Naive thymus-derived CD4-positive, alpha-beta T cell (primary cell): ENCODE measurements at places on chromosomes 11 and 22. TPM values are rescaled to one million over a fixed set of nuclear protein-coding genes. Genes with fewer than 3 reads are reported as not detected.

Gene SLCO2B1
- 4.3 TPM for total RNA-seq

DNA sequence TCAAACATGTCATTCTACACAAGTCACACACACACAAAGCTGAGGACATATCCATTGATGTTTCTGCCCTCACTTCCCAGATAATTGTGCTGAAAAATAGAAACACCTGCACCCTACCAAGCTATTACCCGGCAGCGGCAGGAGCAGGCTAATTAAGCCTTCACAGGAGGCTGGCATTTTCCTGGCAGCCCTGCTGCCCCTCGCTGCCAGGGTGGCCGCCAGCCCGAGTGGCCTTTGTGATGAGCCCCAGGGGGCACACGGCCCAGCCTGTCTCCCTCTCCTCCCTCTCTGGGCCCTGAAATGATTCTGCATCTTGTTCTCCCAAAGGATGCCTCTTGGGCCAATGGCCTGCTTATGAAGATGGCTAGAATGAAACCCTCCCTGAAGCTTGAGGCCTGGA lies 76.2 kb upstream of the TP53I11 start:
- H3K4me1 ChIP-seq, result no peaks in the 10 kb centered on the region
- no peaks in the 10 kb centered on the region for H3K27me3 ChIP-seq
- no peak for DNase-seq
- no peak overlapping the region for H3K27ac ChIP-seq

Gene PTPRCAP
- 352 and 357 TPM in 2 replicates for total RNA-seq

- DNase-seq, result no peak
- peaks cover 17% of the 10 kb centered on the region for H3K4me1 ChIP-seq
- H3K36me3 ChIP-seq, result no peaks in the 10 kb centered on the region
- no peak within 1 kb of the TSS for H3K27ac ChIP-seq
- H3K27me3 ChIP-seq, result no peaks in the 10 kb centered on the region
- H3K4me3 ChIP-seq, result peak within 1 kb of the TSS; percentile 41
Measured at GRCh38 chr22:50672471-50673230, at the start of gene SHANK3. Gene SHANK3 (plus strand): TSS chr22:50672823.

DNA sequence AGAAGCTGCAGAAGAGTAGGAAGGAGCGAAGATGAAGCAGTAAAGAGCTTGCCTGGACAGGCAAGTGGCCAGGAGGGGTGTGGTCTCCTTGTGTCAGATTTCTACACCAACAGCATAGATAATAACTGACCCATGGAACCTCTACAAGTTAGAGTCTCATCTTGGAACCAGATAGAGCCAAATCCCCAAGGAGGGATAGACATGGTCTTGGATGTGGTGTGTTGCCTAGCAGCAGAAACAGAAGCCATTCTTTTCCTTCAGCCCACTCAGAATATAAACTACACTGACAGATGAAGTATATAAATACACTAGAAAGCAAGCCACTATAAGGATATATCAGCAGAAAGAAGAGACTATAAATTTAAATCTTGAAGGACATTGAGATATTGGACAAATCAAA lies 4.3 kb upstream of the CARD16 start:
- no peaks in the 10 kb centered on the region for H3K4me1 ChIP-seq
- DNase-seq, result no peak
- no peaks in the 10 kb centered on the region for H3K36me3 ChIP-seq

DNA sequence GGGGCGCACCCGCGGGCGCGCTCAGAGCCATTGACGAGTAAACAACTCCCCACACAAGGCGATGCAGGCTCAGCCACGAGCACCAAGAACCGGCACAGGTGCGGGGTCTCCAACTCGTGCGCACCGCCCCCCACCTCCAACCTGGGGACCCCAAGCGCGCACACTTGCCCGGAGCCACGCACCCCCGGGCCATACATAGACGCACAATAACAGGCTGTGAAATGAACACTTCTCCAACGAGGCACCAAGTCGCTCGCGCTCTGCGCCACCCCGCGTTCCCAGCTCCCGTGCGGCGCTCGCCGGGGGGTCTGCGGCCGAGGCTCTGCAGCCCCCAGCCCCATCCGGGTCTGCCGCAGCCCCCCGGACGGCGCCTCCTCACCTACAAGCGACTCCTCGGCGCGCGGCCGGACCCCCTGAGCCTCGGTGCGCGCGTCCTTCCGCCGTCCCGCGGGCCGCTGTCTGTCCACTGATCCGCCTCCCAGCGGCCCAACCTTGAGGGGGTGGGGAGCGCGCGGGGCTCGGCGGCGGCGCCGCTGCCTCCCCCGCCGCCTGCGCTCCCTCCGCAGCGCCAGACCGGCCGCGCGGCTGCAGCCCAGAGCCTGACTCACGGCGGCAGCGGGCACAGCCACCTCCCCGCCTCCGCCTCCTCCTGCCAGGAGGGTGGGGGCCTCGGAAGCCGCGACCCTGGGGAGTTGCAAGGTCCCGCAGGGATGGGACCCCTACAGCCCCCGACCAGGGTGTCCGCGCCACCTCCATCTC lies 1.6 kb downstream of the IFITM10 start:
- H3K27ac ChIP-seq, result no peak overlapping the region
- DNase-seq, result no peak
- no peak overlapping the region for H3K4me3 ChIP-seq
- H3K27me3 ChIP-seq, result no peaks in the 10 kb centered on the region

Gene PRRG4
- not detected for total RNA-seq

DNA sequence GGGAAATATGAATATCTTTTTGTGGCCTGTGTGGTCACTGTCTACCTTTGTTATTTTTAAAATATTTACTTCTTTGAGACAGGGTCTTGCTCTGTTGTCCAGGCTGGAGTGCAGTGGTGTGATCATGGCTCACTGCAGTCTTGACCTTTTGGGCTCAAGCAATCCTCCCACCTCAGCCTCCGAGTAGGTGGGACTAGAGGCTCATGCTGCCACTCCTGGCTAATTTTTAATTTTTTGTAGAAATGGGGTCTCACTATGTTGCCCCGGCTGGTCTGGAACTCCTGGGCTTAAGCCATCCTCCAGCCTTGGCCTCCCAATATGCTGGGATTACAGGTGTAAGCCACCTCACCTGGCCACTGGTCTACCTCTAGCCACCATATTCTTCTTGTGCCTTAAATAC lies 3.5 kb upstream of the EIF3D start:
- no peak overlapping the region for H3K4me3 ChIP-seq
- H3K36me3 ChIP-seq, result no peaks in the 10 kb centered on the region

DNA sequence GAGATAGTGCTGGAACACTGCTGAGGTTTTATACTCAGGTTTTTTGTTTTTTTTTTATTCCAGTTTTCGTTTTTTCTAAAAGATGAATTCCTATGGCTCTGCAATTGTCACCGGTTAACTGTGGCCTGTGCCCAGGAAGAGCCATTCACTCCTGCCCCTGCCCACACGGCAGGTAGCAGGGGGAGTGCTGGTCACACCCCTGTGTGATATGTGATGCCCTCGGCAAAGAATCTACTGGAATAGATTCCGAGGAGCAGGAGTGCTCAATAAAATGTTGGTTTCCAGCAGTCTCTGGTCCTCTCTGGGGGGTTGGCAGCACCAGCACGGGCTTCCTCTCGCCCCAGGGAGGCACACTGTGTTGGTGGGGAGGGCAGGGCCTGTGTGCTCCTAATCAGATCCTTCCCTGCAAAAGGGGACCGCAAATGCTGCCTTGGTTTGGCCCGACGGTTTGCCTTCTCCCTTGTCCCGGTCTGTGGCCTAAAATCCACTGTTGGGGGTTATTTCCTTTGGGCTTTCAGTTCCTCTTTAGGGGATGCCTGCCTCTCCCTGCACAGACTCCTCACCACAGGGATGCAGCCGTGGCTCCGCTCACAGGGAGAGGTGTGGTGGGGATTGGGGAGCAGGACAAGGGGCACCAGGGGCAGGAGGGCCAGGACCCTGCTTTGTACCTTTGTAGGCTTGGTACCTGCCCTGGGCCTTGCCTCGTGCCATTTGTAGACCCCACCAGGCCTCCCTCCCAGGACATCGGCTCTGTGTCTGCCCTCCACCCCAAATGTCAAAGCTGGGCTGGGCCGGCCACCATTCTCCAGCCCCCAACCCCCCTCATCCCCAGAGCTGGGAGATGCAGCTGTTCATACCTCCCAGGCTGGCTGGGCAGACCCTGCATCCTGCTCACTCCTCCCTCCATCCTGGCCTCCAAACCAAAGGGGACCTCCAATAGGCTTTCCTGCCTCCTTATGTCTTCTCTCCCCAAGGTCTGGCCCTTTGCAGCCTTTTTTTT lies 13.5 kb downstream of the MCAT start:
- H3K27me3 ChIP-seq, result no peaks in the 10 kb centered on the region
- no peak overlapping the region for H3K4me3 ChIP-seq
- no peak overlapping the region for H3K27ac ChIP-seq
- H3K4me1 ChIP-seq, result no peaks in the 10 kb centered on the region
- no peaks in the 10 kb centered on the region for H3K36me3 ChIP-seq
- no peak for DNase-seq

DNA sequence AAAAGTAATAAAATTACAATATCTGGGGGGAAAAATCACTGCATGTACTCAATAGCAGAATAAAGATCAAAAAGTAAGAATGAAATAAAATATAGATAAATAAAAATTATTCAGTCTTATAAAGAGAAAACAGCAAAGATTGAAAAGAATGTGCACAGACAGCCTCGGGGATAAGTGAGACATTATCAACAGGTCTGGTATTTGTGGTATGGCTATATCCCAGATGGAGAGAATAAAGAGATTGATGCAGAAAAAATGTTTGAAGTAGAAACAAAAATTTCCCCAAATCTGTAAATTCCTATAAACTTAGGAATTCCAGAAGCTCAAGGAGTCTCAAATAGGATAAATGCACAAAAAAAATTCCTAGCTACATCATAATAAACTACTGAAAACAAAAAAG lies 74.5 kb upstream of the LUZP2 start:
- no peak overlapping the region for H3K4me3 ChIP-seq
- H3K36me3 ChIP-seq, result no peaks in the 10 kb centered on the region
- DNase-seq, result no peak
- H3K27ac ChIP-seq, result no peak overlapping the region

DNA sequence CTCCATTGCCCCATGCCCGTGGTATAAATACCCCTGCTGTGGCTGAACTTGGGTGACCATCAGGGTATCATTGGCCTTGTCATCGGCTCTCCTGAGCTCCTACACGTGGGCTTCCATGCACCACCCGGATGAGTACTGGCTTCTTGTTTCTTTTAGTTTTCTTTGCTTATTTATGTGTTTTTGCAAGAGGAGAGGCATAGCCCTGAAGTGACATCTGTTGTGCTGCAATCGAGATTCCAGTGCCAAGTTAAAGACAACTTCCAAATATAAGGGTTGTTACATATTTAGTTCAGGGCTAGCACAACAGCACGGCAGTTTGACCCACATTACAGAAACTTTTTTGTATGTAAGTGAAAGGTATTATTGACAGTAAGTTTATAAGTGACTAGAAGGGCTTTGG lies 1087.1 kb downstream of the TBC1D22A start:
- no peaks in the 10 kb centered on the region for H3K36me3 ChIP-seq
- no peak overlapping the region for H3K4me3 ChIP-seq
- no peaks in the 10 kb centered on the region for H3K4me1 ChIP-seq
- H3K27me3 ChIP-seq, result no peaks in the 10 kb centered on the region
- H3K27ac ChIP-seq, result no peak overlapping the region
- DNase-seq, result no peak

Gene TMEM184B
- 35.0 TPM for total RNA-seq

- H3K27me3 ChIP-seq, result no peaks in the 10 kb centered on the region
- H3K27ac ChIP-seq, result no peak overlapping the region
- no peaks in the 10 kb centered on the region for H3K36me3 ChIP-seq
- H3K4me1 ChIP-seq, result no peaks in the 10 kb centered on the region
- no peak for DNase-seq
- no peak overlapping the region for H3K4me3 ChIP-seq
Measured at GRCh38 chr11:44893308-44893822, 57.3 kb downstream of the TP53I11 start.

DNA sequence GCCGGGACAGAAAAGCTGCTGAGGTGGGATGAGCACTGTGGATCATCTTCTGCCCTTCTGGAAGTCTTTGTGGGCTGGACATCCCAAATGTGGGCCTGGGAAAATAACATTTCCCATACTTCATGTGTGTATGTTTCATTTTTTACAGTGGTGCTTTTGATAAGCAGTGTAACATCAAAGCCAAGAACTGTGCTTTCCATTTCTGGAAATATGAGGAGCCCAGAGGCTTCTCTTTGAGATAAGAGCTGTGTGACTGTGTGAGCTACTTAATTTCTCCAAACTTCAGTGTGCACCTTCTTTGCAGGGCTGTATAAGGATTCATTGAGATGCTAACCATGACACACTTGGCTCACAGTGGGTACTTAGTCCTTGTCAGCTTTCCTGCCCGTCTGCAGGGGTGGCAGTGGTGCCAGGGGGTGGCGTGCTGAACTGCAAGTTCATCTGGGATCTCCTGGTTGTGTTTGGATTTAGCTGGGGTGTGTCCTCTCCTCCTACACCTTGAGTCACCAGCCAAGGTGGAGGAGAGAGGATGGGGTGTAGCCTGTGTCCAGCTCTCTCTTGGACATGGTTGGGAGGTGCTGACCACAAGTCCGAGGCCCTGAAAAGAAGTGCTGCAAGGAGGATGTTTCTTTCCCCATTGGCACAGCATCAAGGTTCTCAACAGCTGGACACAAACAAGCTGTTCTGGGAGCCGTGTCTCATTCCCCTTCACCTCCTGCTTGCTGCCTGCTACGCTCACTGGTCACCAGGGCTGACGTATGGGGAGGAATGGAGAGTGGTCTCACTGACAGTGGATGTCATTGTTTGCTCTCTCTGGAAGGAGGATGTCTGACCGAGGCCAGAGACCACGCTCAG lies 139.4 kb downstream of the TEAD1 start:
- H3K27me3 ChIP-seq, result no peaks in the 10 kb centered on the region
- no peak overlapping the region for H3K27ac ChIP-seq
- H3K4me1 ChIP-seq, result no peaks in the 10 kb centered on the region
- H3K4me3 ChIP-seq, result no peak overlapping the region
- no peaks in the 10 kb centered on the region for H3K36me3 ChIP-seq

- H3K27me3 ChIP-seq, result no peaks in the 10 kb centered on the region
- no peak overlapping the region for H3K4me3 ChIP-seq
- no peak for DNase-seq
- no peak overlapping the region for H3K27ac ChIP-seq
Measured at GRCh38 chr11:109853156-109853776, 239.9 kb upstream of the ZC3H12C start.

Gene NXPE2
- total RNA-seq, result not detected in 2 replicates

Gene OR56A1
- total RNA-seq, result not detected

DNA sequence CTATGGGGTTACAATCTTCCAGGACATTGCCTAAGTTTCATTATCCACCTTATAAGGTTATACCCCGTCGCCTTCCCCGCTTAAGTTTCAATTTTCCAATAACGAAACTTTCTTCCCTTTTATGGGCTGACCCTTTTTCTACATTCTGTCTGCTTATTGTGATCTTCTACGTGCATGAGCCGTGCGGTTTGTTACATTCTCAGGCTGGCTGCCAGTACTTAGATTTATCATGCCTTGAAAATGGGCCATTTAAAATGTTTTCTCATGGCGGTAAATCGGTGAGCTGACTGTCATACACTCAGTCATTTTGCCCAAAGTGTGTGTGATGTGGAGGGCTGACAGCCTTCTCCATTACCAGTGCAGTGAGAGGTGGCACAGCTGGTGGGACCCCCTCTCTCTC lies 23.3 kb downstream of the DGCR6L start:
- H3K4me1 ChIP-seq, result peaks cover 3% of the 10 kb centered on the region
- no peak for DNase-seq
- H3K4me3 ChIP-seq, result no peak overlapping the region
- H3K27ac ChIP-seq, result no peak overlapping the region
